ENCODE measurements at places on chromosomes 1 and 21.
A peak's percentile ranks its signal among the peaks of the same experiment; 100 is the strongest.

- H3K4me1 ChIP-seq = peaks cover 57% of the 10 kb centered on the region
- peak; percentile 43 for DNase-seq
- H3K36me3 ChIP-seq = no peaks in the 10 kb centered on the region
Observed at GRCh38 chr1:31413405-31414001, 490 bp downstream of the SERINC2 start.

DNA sequence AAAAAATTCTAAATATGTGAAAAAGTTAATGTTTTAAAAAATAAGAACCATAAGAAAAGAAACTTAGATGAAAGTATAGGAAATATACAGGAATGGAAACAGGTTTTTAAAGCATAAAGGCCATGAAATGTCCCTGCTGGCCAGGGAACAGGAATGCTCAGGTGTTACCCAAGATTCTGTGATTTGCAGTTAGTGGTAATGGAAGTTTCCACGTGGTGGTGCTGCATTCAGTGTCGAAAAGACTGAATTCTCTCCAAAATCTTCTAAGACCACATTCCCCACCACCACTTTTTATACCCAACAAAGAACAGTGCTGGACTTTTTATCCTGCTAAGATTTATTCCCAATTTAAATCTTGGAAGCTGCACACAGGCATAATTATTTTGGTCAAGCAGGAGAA lies 126.2 kb downstream of the PRRX1 start:
- no peaks in the 10 kb centered on the region for H3K36me3 ChIP-seq
- no peaks in the 10 kb centered on the region for H3K4me1 ChIP-seq
- no peak overlapping the region for H3K4me3 ChIP-seq

DNA sequence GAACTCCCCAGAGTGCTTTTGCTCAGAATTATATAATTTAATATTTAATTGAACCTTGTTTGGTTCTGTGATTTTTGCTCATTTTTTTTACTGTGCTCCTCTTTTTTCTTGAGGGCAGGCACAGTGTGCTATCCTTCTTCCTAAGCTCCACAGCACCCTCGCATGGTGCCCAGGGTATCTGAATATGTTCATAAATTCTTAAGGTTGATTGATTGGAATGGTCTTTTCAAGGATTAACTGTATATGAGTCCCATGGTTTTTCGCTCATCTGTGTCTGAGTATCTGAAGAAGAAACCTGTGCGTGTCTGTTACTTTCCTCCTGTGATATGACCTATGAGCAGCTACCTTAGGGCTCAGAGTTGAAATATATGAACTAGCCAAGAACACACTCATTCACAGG lies 393.7 kb downstream of the HLX start:
- DNase-seq = no peak
- no peaks in the 10 kb centered on the region for H3K4me1 ChIP-seq
- no peaks in the 10 kb centered on the region for H3K36me3 ChIP-seq
- H3K27ac ChIP-seq = no peak overlapping the region
- H3K27me3 ChIP-seq = no peaks in the 10 kb centered on the region

GRCh38 chr1:160814856-160815255 lies 18.9 kb downstream of the LY9 start:
- no peak for DNase-seq
- H3K27me3 ChIP-seq = peaks cover 5% of the 10 kb centered on the region
- no peaks in the 10 kb centered on the region for H3K36me3 ChIP-seq
- H3K4me3 ChIP-seq = no peak overlapping the region
- peaks cover 7% of the 10 kb centered on the region for H3K4me1 ChIP-seq
- H3K27ac ChIP-seq = no peak overlapping the region

- no peak for DNase-seq
- no peaks in the 10 kb centered on the region for H3K4me1 ChIP-seq
- H3K4me3 ChIP-seq = no peak overlapping the region
- no peak overlapping the region for H3K27ac ChIP-seq
- no peaks in the 10 kb centered on the region for H3K36me3 ChIP-seq
Observed at GRCh38 chr1:79198832-79199231, 192.3 kb upstream of the ADGRL4 start.

Data from neural crest cell (in vitro differentiated cells).